ENCODE measurements at places on chromosomes 11 and 22.
A peak's percentile ranks its signal among the peaks of the same experiment; 100 is the strongest.

DNA sequence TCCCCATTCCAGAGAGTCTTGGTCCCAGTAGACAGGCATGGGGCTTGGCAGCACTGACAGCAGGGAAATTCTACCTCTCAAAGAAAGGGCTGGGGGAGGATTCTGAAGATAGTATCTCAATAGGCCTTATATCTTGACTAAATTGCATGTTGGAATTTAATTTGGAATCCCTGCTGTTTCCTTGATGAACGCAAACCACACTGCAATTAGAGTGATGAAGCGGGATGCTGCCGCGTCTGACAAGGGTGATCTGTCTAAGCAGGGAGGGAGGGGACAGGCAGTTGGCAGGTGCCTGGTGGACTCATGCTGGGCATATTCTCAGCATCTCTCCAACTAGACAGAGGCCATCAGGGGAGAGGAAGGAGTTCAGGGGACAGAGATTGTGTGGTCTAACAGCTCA is 48.4 kb downstream of the COMMD9 start:
- peak; percentile 31 for DNase-seq

DNA sequence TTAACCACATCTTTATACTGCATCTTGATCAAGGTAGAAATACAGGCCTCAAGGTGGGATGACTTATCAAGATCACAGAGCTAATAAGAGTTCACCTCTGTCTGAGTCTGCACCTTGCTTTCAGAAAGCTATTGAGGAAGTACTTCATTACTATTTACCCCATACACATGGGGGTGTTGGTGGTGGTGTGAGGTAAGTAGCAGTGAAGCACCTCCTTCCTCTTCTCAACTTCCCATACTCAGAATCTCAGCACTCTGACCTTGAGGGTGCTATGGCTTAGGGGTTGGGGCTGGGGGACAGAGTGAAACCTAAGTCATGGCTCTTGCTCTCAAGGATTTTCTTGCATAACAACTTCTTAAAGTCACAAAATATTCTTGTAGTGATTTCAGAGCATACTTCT is 56.9 kb downstream of the ME3 start:
- DNase-seq = no peak

GRCh38 chr22:46379066-46379930 is 43.8 kb downstream of the TRMU start:
- no peak for DNase-seq

GRCh38 chr11:128689591-128689947 is 4.3 kb upstream of the FLI1 start:
- no peak for DNase-seq

DNA sequence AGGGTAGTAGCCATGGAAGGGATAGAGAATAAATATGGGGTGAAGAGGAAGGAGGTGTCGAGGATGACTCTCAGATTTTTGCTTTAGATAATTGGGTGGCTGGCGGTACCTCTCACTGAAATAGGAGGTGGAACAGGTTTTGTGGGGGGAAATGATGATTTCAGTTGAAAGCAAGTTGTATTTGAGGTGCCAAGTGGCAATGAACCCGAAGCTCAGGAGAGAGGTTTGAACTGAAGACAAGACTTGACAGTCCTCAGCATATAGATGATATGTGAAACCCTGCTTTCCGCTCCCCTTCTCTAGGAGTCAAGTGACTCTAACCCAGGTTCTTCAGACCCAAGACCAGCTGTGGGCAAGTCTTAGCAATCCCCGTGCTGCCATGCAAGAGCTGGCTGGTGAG is 33.7 kb downstream of the RRP8 start:
- no peak for DNase-seq

GRCh38 chr11:61718046-61718531 is 34.3 kb upstream of the MYRF start:
- no peak for DNase-seq

DNA sequence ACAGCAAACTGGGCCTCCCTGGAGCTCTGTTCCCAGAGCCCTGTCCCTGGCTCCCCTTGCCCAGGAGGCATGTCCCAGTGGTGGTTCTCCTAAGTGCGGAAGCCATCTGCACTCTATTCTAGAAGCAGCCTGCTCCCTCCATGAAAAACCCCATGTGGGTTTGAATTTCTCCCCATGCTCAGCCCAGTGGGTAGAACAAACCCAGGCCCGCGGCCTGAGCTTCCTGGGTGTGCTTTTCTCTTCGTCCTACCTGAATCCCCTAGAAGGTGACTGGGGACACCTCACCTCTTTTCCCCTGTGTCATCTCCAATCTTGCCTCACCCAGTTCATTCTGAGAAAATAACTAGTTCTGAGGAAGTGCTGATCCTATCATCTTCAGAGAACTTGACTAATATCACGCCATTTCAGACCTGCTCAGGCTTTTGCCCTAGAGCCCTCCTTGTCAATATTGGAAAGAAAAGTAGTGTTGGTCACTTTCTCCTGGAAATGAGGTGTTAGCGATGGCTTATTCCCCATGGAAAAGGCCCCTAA is 15.9 kb downstream of the IL10RA start:
- no peak for DNase-seq
